ENCODE measurements at places on chromosomes 1 and 21.

- DNase-seq: no peak
Measured at GRCh38 chr1:2564815-2565374, 8.7 kb downstream of the TNFRSF14 start.

DNA sequence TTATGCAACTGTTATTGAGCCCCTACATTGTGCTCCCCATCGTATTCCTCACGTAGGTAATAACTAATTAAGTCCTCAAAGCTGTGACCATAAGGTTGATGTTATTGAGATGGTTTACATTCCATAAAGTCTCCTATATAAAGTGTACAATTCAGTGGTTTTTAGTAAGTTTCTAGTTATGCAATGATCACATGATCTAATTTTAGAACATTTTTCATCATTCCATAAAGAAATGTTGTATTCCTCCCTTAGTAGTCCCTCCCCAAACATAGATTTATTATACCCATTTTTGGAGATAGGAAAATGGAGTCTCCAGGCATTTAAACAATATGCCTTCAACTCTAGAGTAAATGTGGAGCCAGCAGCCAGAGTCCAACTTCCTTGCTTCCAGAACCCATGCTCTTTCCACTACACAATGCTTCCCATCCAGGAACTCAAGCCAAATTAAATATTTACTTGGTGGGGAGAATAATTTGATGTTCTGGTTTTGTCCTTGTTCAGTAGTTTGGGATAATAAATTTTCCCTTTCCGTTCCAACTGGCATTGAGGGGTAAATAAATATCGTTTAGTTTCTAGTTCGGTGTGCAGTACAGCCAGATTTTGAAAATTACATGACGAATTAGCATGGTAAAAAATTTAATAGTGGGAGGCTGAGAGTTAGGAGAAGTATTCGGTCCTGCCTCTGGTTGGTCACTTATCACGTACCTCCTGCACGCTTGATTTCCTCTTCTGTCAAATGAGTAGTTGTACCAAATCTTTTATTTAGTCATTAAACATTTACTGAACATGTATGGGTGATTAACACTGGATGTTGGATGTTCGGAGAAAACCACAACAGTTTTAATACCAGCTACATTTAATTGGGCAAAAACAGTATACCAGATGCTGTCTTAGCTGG lies 66.3 kb downstream of the CACHD1 start:
- no peak for DNase-seq

GRCh38 chr21:25179116-25179515 lies 428.2 kb downstream of the MRPL39 start:
- no peak for DNase-seq

GRCh38 chr1:199551967-199552565 lies 475.4 kb upstream of the NR5A2 start:
- DNase-seq: peak; percentile 84

GRCh38 chr21:42269386-42269785 lies 45.8 kb downstream of the TFF3 start:
- no peak for DNase-seq

GRCh38 chr1:230061801-230062200 lies 5.2 kb upstream of the GALNT2 start:
- DNase-seq: no peak

DNA sequence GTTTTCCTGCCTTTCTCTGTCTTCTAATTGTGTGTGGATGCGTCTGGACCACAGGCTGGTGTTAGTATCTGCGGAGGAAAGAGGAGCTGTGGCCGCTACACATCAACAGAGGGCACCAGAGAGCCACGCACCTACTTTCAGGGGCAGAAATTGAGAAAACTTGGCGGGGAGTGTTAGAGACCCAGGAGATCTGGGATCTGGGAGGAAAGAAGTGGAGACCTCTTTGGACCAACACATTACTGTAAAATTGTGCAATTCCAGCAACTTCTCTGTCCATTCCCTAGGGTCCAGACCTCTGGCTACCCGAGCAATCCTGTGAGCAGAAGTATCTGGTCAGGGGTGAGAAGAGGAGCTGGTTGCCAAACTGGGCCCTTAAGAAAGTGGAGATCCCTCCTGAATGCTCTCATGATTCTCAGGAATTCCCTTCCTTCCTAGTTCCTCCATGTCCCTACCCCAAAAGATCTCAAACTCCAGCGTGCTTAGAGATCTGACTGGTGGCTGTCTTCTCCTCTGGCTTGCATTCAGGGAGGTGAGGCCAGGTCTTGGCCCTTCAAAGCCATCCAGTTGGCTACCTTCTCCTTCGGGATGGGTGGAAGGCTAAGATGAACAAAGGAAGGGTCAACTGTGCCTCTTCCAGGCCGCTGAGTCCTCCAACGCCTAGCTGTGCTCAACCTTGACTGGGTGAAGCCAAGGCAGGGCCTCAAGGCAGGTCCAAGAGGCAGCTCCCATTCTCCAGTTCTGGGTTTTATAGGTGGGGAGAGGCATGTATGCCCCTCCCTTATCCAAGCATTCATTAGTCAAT lies 1.2 kb upstream of the KIRREL1 start:
- peak; percentile 43 for DNase-seq

- DNase-seq: no peak
Measured at GRCh38 chr1:91763252-91763651, 122.7 kb downstream of the TGFBR3 start.

DNA sequence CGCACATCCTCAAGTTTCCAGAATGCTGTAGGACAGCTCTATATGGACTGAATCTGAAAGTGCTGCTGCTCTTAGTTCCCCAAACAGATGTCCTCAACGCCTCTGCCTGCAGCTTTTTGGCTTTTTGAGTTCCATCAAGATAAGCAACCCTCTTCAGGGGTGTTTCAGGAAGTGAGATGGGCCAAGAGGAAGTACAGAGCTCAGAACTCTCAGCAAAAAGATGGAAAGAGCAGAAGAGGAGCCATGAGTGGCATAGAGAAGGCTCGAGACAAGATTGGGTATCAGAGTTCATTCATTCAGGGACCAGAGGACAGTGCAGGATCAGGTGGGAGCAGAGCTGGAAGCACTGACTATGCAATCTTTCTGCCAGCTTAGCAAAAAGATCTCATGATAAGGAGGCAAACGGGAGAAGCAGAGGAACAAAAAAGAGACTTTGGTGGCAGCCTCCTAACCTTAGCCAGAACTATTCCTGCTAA lies at the start of the genes ADORA3 and TMIGD3:
ADORA3 (minus strand) TSS at position 49 of the 476 bp plus-strand sequence. CDS start 279 bp downstream, outside the sequence.
TMIGD3 (minus strand) TSS at position 49 of the 476 bp plus-strand sequence. CDS start 279 bp downstream, outside the sequence.
- no peak for DNase-seq
